Head of caudate nucleus (tissue), 42 donors: ENCODE measurements at places on chromosomes 6 and 20.

- no peak for DNase-seq
These were observed 405.4 kb downstream of the PREX1 start for GRCh38 chr20:48422242-48422960.

DNA sequence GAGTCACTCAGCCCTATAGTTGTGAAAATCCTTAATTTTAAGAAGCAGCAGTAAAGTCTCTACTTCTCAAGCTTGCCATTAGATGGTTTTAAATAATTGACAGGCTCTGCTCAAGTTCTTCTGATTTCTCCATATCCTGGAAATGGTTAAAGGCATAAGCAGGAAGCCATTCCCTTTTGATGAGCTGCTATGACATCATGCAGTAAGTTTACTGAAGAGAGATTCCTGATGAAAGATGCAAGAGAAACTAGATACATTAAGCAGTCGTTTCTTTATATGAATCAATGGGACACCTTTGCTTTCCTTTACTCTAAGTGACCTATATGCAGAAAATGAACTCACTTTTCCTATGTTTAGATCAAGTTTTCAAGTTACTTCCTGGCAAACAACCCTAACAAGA is 9.8 kb downstream of the POPDC3 start:
- no peak for DNase-seq

GRCh38 chr6:29680416-29680815 is 536 bp downstream of the ZFP57 start:
- DNase-seq: no peak

- no peak for DNase-seq
These were observed 21.6 kb downstream of the DSE start for GRCh38 chr6:116392132-116393013.

- DNase-seq: no peak
These were observed 36.3 kb downstream of the BANF2 start for GRCh38 chr20:17735959-17736621.

- no peak for DNase-seq
These were observed 4.2 kb upstream of the MAVS start for GRCh38 chr20:3842348-3842930.

DNA sequence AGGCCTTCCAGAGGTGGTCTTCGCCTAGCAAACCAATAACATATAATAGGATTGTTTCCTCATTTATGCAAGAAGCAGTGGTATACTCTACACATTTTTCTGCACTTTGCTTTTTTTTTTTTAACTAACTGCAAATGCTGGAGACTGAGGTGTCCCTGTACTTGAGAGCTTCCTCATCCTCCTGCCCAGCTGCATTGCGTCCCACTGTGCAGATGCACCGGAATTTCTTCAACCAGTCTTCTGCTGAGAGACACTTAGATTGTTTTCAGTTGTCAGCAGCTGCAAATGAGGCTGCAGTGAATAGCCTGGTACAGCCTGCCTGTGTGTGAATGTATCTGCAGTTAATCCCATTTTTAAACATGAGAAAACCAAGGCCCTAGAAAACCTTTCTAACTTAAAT is 11.5 kb downstream of the FGD2 start:
- DNase-seq: no peak

DNA sequence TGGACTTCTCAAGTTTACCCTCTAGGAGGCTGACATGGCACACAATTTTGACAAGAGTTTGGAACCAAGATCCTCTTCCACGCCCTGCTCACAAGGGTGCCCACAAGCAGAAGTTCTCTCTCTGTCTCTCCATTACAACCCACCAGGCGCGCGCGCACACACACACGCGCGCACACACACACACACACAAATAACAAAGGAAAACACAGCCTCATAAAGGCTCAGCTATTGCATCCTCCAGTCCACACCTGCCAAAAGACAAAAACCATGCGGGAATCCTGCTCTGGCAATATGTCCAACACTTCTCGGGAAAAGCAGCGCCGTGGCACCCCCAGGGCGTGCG is 870 bp downstream of the PAK5 start:
- no peak for DNase-seq

DNA sequence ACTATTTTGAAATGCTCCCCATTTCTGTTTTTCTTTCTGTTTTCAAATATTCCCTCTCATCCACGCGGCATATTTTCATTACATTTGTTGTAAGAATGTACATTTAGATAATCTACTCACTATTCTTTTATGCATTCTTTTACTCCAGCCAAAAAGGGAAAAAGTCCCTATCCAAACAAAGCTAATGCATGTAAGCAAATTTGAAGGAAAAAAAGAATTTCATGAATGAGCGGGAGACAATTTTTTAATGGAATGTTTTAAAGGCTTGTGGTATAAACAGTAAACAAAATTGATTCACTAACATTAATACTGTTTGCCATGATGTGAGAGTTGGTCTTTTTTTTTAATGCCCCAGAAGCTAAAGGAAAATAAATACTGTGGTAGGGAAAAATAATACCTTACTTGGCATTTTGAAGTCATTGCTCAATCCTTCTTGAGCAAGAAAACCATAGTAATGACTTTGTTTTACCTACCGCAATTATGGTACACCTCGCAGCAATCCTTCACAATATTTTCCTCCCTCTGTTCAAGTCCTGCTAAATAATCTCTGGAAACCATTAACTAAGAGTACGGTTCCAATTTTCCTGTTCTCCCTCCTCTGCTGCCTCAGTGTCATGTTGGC is 79.0 kb downstream of the BACH2 start:
- DNase-seq: no peak

- DNase-seq: peak; percentile 47
These were observed 40.6 kb downstream of the TRIM38 start for GRCh38 chr6:26003102-26003694.

GRCh38 chr6:13572951-13573654 is 1.3 kb upstream of the SIRT5 start:
- no peak for DNase-seq

DNA sequence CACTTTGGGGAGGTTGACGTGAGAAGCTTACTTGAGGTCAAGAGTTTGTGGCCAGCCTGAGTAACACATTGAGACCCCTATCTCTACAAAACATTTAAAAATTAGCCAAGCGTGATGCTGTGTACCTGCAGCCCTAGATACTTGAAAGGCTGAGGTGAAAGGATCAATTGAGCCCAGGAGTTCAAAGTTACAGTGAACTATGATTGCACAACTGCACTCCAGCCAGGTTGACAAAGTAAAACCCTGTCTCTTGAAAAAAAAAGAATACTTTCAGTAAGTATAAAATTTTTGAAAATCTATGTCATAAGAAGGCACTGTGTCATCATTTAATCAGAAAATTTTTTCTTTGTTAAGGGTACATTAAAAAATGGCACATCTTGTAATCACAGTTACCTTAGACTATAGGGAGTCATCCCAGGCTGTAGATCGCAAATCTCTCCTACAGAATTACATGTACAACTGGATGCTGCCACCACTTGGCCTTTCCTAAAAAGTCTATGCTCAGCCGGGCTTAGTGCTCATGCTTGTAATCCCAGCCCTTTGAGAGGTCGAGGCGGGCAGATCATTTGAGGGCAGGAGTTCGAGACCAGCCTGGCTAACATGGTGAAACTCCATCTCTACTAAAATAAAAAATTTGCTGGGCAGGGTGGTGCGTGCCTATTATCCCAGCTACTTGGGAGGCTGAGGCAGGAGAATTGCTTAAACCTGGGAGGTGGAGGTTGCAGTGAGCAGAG is 17.0 kb upstream of the MRS2 start:
- DNase-seq: no peak

- no peak for DNase-seq
These were observed 309.5 kb downstream of the TSHZ2 start for GRCh38 chr20:53281557-53282117.

- no peak for DNase-seq
These were observed 56.7 kb downstream of the TRIM27 start for GRCh38 chr6:28867086-28867409.

DNA sequence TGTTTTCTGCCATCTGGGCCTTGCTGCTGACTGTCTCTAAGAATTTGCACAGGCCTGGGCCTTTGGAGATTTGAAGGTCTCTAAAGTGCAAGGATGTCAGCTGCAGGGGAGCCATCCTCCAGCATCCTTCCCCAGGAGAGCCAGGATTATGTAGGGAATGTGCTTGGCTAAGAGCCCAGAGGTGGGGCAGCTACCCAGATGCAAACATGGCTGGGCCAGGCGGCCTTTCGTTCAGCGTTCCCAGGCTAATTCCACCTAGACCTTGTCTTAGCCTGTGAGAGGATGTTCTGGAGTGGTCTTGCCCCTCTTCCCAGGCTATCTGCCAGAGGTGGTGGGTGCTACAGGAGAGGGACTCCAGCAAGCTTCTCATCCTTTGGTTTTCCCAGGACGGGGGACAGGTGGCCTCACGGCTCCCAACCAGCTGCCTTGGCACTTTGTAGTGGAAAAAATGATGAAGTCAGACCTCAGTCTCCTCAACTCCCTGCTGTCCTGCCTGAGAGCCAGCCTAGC is 7.7 kb upstream of the PTGIS start:
- DNase-seq: no peak

DNA sequence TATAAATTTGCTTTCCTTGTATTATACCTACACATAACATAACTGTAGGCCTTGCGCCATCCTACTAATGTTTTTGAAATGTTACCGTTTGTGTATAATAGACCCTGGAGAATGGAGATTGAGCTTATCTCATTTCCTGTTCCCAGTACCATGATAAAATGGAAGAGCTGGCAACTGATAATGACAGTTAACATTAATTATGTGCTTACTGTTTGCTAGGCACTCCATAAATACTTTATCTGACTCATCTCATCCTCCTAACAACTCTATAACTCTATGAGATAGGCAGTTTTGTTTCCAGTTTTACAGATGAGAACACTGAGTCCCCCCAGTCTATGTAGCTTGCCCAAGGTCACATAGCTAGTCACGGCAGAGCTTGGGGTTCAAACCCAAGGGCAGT is 396.7 kb downstream of the SYNE1 start:
- no peak for DNase-seq

DNA sequence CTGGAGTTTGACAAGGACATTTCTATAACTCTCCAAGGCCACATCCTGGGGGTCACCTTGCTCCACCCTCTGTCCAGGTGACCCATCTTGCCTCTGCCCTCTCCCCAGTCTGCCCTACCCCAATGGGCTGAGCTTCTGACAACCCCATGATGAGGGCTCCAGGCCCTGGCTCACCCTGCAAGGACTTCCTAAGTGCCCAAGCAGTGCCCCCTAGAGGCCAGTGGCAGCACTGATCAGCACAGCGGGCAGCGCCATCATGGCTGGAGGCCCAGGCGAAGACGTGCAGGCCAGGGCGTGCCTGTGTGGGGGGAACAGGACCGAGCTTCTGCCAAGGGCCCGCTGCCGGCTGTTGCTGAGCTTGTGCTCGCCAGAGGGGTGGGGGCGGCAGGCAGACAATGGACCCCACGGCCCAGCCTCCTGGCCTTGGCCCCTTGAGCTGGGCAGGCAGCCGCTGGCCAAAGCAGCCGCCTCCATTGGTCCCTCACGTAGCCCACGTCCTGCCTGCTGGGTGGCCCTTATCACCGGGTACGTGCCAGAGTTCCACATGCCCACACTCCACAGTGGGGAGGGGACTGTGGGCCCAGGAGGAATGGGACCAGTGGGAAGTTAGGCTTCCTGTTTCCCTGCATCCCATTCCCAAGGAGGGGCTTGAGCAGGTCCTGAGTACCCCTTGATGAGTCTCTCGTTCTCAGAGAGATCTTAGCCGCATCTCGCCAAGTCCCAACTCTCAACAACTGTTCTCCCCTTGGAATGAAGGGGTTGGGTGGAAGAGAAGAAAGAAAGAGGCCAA is 64.3 kb downstream of the MRPL14 start:
- peak; percentile 62 for DNase-seq

DNA sequence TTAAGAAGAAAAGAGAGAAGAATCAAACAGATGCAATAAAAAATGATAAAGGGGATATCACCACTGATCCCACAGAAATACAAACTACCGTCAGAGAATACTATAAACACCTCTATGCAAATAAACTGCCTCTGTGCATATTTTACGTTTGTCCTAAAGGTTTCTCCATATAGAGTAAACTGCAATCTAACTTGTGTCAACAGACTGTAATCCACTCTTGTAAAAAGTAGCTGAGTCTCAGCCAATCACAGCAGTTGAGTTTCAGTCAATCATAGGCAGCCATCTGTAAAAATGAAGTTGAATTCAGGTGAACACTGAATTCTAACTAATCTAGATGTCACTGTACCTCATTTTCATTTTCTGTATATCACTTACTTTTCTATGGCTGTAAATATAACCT is 112.2 kb upstream of the SYNCRIP start:
- DNase-seq: no peak

GRCh38 chr20:19466206-19466928 is 253.9 kb downstream of the SLC24A3 start:
- no peak for DNase-seq

GRCh38 chr20:25076731-25077609 is 5.0 kb downstream of the VSX1 start:
- peak; percentile 45 for DNase-seq

DNA sequence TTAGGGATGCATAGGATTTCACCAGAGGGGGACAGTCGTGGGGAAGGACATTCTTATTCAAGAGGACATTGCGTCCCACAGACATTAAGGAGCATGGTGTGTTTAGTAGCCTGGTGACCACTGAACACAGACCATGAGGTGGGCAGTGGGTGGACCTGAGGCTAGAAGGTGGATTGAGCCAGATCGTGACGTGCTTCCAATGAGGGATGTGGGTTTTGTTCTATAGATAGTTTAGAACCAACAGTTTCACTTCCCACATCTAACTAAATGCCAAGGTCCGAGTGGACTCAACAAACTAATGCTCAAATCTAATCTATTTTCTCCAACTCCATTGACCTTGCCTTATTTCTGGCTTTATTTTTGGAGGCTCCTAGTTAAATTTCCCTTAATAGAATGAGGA is 58.5 kb downstream of the OGFRL1 start:
- no peak for DNase-seq

DNA sequence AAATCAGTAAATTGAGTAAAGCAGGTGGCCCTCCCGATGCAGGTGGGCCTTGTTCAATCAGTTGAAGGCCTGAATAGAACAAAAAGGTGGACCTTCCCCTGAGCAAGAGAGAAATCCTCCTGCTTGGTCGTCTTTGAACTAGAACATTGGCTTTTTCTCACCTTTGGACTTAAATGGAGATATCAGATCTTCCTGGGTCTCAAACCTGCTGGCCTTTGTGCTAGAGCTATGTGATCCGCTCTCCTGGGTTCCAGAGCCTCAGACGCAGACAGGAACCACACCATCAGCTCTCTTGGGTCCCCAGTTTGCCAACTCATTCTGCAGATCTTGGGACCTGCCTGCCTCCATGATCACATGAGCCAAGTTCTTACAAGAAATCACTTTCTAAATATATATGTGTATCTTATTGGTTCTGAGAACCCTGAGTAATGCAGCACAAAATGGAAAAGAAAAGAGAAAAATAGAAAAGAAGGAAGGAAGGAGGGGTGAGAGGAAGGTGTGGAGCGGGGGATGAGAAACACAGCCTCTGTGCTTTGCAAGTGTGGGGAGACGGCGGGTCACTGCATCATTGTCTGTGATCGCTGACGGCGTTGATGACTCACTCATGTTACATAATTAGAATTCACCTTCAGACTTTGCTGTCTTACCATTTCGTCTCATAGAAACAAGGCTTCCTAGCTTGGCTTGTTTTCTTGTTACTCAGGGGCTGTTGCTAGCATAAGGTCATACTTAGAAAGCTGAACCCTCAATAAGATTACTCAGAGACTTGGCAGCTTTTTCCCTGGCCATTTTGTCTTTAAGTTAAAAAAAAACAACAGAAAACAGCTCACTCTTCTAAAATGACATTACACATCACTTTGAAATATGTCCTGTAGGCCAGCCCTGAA is 85.7 kb upstream of the NEDD9 start:
- no peak for DNase-seq
